NCI-H187 treated with DMSO at 0.1 percent for 48 hours (cell line): ENCODE measurements at places on chromosomes 13 and 19.

DNA sequence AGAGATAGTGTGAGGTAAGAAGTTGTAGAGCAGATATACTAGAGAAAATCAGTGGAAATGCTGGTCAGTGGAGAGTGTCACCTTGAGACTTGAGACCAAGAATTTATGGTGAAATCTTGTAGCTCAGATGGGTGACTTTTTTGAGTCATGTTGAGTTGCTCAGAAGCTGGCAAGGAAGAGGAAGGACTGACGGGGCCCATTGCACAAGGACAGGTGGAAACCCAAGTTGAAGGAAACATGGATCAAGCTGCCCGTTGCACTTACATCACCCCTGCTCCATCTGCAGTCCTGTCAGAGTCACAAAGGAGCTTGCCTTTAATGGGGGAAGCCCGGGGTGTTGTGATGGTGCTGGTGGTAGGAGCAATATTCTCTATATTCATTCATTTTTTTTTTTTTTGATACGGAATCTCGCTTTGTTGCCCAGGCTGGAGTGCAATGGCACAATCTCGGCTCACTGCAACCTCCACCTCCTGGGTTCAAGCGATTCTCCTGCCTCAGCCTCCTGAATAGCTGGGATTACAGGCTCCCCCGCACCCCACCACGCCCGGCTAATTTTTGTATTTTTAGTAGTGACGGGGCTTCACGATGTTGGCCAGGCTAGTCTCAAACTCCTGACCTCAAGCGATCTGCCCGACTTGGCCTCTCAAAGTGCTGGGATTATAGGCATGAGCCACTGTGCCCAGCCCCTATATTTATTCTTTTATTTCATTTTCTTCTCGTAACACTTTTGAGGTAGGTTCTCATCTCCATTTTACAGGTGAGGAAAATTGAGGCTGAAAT lies 27.4 kb downstream of the UBAC2 start:
- DNase-seq: no peak

GRCh38 chr19:32324631-32325285 lies 20.7 kb upstream of the ZNF507 start:
- peak; percentile 71 for DNase-seq

DNA sequence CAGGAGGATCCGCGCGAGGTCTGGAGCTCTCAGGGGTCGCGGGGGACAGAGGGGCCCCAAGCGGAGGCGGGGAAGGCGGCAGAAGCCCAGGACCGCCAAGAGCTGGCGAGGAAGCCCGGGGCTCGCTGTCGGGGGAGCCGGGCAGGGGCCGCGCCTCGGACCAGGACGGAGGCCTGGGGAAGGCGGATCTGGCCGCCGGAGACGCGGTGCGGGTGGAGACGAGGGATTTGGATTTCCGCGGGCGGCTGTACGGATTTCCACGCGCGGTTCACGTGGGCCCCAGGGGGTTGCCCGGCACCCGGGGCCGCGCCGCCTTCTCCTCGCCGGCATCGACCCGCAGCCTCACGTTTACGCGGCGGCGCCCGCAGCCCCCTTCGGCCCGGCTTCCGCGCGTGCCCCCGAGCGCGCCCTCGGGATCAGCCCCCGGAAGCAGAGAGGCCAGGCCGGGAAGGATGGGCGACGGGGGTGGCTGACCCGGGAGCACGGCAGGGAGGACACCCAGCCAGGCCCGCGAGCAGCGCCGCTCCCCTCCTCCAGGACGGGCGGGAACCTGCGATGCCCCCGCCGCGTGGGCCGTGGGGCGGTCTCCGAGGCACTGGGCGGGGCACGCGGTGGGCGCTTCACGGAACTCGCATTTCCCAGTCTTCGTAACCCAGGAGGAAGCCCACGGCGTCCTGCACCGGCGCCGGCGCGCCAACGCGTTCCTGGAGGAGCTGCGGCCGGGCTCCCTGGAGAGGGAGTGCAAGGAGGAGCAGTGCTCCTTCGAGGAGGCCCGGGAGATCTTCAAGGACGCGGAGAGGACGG lies 4.7 kb downstream of the F7 start:
- no peak for DNase-seq

DNA sequence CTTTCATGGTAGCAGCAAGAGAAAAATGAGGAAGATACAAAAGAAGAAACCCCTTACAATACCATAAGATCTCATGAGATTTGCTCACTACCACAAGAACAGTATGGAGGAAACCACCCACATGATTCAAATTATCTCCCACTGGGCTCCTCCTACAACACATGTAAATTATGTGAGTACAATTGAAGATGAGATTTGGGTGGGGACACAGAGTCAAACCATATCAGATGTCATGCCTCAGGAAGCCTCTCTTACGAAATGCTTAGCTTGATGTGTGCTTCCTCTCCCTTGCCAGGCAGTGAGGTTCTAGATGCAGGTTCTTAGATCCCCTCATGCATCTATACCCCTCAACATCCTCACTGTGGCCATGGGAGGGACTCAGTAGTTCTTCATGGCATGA lies 63.2 kb upstream of the RGCC start:
- DNase-seq: no peak

DNA sequence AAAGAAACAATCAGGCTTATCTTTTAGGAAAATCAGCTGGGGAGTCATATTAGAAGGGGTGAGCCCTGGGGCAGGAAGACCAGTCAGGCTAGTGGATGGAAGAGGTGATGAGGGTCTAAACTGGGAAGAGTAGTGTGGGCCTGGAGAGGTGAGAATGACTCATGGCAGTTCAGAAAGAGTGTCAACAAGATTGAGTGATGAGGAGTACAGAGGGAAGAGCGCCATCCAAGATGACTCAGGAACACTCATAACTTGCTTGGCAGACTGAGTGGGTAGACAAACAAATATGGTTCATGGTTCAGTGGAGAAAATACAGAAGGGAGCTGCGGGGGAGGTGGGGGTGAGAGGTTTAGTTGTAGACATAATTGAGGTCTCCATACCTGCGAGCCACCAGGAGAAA lies 17.3 kb upstream of the CLDN10 start:
- DNase-seq: no peak

DNA sequence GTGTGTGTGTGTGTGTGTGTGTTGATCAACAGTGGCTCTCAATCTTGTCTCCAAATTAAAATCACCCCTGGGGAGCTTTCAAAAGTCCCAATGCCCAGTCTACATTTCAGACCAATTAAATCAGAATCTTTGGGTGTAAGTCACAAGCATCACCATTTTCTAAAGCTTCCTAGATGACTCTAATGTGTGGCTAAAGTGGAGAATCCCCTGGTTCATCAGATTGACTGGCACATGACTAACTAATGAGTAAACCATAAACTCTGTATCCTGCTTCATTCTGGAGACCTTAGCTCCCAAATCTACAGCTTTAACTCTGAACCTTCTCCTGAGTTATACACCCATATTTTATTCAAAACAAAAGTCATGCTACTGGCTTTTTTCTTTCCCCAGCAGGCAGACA lies 131.3 kb downstream of the SUCLA2 start:
- no peak for DNase-seq

- DNase-seq: no peak
Observed at GRCh38 chr13:20305587-20305986, 73.5 kb upstream of the GJB6 start.

GRCh38 chr19:55166530-55167268 lies at the start of gene DNAAF3:
TSS of gene DNAAF3 (minus strand) at chr19:55166613. CDS start at chr19:55166413, 200 bp downstream.
- DNase-seq: peak; percentile 87

DNA sequence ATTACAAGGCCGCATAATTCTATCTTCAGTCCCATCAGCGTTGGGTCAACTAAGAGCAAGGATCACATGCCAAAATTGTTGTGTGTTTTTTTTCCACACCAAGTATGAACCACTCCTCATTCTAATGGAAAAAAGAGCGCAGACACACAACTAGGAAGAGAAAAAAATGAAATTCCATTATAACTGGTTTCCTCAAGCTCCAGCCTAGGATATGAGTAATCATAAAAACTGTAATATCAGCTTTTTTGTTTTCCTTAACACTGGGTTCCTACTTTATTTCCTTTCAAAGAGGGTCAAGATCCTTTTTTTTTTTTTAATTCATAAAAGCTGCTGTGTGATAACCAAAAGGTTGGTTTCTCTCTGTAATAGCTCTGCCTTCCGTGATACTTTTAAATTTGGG lies 19.4 kb downstream of the TSHZ3 start:
- no peak for DNase-seq

- peak; percentile 70 for DNase-seq
Observed at GRCh38 chr19:52343548-52343947, 7.5 kb downstream of the ZNF610 start.

DNA sequence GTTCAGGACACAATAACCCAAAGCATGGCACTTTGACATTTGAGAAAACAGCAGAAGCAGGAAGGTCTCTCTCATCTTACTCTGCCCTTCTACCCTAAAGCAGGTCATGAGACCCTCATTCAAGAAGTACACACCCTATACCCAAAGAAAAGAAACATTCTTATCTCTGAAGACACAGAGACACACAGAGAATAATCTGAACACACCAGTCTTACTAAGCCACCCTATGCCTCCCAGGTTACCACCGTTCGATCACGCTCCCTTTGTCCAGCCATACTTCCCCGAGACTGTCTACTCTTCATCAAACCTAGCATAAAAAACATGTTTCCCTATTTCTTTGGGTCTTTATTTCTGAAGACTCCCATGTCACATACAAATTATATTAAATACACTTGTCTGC lies 66.5 kb upstream of the ANKRD10 start:
- DNase-seq: no peak

GRCh38 chr19:31908080-31908479 lies 437.3 kb upstream of the ZNF507 start:
- no peak for DNase-seq

DNA sequence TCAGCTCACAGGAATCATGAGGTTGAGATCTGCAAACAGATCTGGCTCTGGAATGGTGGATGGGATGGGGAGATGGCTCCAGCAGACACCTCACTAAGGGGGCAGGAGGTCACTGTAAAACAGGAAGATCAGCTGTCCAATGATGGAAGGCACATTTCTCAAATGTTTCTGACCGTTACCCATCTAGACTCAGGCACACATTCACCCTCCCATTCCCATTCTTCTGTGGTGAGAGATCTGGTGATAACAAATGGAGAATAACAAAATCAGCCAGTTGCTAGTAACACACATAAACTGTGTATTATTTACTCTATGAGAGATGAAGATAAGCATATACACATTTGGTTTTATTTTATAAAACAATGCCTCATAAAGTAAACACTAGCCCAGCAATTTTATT lies 235.9 kb downstream of the TSHZ3 start:
- DNase-seq: no peak

- peak; percentile 46 for DNase-seq
Observed at GRCh38 chr19:12766051-12766521, 9.3 kb downstream of the HOOK2 start.

GRCh38 chr13:41054919-41055619 lies 6.2 kb upstream of the WBP4 start:
- no peak for DNase-seq

- DNase-seq: no peak
Observed at GRCh38 chr19:39502640-39503417, 4.1 kb downstream of the DLL3 start.

DNA sequence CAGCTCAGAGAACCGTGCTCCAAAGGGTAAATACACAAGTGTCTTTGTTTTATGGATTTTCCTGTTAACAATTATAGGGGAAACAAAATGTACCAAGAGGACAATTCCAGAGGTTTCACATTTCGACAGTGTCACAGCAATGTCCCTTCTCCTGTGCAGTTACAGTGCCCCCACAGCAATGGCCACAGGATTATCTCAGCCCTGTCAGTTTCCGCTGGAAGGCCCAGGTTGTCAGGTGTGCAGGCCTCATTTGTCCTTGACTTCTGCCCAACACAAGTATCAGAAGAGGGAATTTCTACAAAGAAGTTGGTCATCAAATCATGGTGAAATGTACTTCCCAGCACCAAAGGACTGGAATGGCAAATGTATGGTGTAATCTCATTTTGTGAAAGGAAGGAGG lies 11.2 kb upstream of the N4BP2L2 start:
- no peak for DNase-seq

DNA sequence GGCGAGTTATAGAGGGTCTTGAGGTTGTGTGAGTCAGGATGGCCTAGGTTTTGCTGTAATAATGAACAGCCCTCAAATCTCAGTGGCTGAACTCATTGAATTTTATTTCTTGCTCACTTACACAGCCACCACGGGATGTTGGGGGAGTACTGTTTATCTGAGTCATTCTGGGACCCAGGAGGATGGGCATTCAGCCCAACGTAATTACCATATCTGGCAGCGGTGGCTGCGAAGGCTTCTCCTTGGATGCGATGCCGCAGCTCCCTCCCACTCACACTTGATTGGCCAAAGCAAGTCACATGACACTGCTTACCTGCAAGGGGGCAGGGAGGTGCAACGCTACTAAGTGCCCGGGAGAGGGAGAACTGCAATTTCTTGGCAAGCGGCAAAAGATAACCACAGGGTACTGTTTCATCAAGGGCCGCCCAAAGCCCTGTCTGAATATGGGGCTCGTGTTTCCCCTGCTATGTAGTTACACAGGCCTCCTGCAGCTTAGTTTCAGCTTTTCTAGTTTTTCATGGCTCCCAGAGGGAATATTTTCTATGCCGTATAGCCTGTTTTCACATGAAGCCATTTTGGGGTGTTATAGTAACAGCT lies 19.9 kb downstream of the ZSWIM9 start:
- no peak for DNase-seq

DNA sequence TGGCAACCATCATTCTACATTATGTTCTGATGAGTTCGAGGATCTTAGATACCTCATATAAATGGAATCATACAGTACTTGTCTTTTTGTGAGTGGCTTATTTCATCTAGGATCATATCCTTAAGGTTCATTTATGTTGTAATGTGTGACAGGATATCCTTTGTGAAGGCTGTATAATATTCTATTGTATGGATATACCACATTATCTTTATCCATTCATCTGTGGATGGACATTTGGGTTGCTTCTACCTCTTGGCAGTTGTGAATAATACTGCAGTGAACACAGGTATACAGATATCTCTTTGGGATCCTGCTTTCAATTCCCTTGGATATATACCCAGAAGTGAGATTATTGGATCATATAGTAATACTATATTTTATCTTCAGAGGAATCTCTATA lies 33.2 kb upstream of the RFC3 start:
- DNase-seq: no peak

DNA sequence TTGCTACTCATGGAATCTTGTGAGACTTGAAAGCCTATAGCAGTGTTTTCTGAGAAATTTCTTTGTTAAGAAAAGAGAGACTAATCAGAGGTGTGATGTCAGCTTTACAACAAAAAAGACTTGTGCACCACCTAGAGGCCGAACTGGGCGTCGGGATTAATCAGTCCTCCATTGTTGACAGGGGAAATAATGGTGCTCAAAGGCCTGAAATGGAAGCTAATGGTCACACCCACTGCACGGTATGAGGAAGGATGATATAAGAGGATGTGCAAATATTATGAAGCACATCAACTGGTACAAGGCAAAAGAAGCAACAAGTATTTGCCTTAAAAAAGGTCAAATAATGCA lies 480.2 kb upstream of the MIR17HG start:
- DNase-seq: peak; percentile 54

DNA sequence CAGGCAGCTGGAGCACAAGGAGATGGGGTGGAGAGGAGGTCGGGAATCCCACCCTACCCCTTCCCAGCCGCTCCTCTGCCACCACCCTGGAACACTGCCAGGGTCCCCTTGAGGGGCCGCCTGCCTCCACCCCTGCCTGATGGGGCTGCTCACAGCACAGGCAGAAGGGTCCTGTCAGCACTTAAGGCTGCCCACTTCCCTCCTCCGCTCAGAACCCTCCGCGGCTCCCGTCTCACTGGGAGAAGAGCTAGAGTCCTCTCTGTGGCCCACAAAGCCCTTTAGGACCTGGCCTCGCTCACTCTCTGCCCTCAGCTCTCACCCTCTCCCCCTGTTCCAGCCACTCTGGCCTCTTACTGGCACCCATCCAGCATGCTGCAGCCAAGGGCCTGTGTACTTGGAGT lies 3.4 kb upstream of the POLD1 start:
- no peak for DNase-seq

- DNase-seq: no peak
Observed at GRCh38 chr19:56083668-56084067, 37.4 kb downstream of the ZNF787 start.

- DNase-seq: no peak
Observed at GRCh38 chr19:33621811-33622504, at the start of gene CHST8. TSS of gene CHST8 (plus strand) at chr19:33621953. CDS start at chr19:33689262, 67,309 bp downstream.
